ENCODE measurements at places on chromosomes 12 and 14. TPM values are rescaled to one million over a fixed set of nuclear protein-coding genes. Genes with fewer than 3 reads are reported as not detected.

GRCh38 chr12:130929363-130929762, 24.3 kb upstream of the ADGRD1 start:
- H3K27ac ChIP-seq, result no peak overlapping the region
- DNase-seq, result no peak
- H3K4me1 ChIP-seq, result peaks cover 21% of the 10 kb centered on the region
- H3K27me3 ChIP-seq, result peaks cover 3% of the 10 kb centered on the region
- H3K4me3 ChIP-seq, result no peak overlapping the region
- no peaks in the 10 kb centered on the region for H3K36me3 ChIP-seq

- H3K4me3 ChIP-seq, result no peak overlapping the region
- no peaks in the 10 kb centered on the region for H3K27me3 ChIP-seq
- H3K4me1 ChIP-seq, result peaks cover 28% of the 10 kb centered on the region
- no peak for DNase-seq
- H3K36me3 ChIP-seq, result peaks cover 5% of the 10 kb centered on the region
- H3K27ac ChIP-seq, result no peak overlapping the region
Observed at GRCh38 chr12:11687528-11687927, 38.1 kb downstream of the ETV6 start.

- H3K4me3 ChIP-seq, result no peak overlapping the region
- no peaks in the 10 kb centered on the region for H3K27me3 ChIP-seq
- no peak for DNase-seq
- peaks cover 37% of the 10 kb centered on the region for H3K4me1 ChIP-seq
Observed at GRCh38 chr12:124149287-124149686, 145.6 kb upstream of the RFLNA start.

The ACVRL1 gene
- total RNA-seq, result 0.49 TPM

DNA sequence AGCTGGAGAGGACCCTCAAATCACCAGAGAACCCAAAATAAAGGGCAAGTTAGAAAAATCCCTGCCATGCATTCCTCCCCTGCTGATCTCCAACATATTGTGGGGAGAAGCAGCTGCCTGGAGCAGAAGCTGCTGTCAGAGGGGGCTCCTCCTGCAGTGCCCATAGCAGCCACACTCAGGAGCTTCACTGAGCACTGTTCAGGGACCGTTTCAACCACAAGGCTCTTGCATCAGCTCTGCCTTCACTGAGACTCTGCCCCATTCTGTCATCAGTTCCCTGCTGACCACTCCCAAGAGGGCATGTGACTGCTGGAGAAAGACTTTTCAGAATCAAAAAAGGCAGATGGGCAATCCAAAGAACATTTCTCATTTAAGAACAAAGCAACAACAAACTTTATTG, 392.7 kb downstream of the GALC start:
- H3K4me3 ChIP-seq, result no peak overlapping the region
- no peak for DNase-seq
- no peak overlapping the region for H3K27ac ChIP-seq

- no peak overlapping the region for H3K4me3 ChIP-seq
- DNase-seq, result no peak
- peaks cover 3% of the 10 kb centered on the region for H3K27me3 ChIP-seq
- peaks cover 4% of the 10 kb centered on the region for H3K4me1 ChIP-seq
- no peak overlapping the region for H3K27ac ChIP-seq
- H3K36me3 ChIP-seq, result peaks cover 30% of the 10 kb centered on the region
Observed at GRCh38 chr12:48927261-48927660, 2.0 kb upstream of the FKBP11 start.

- no peaks in the 10 kb centered on the region for H3K36me3 ChIP-seq
- H3K27ac ChIP-seq, result no peak overlapping the region
- H3K4me1 ChIP-seq, result no peaks in the 10 kb centered on the region
- H3K4me3 ChIP-seq, result no peak overlapping the region
- H3K27me3 ChIP-seq, result peaks cover 32% of the 10 kb centered on the region
Observed at GRCh38 chr12:129201029-129201428, 347.8 kb downstream of the GLT1D1 start.
